ENCODE measurements at places on chromosomes 6 and 20.

DNA sequence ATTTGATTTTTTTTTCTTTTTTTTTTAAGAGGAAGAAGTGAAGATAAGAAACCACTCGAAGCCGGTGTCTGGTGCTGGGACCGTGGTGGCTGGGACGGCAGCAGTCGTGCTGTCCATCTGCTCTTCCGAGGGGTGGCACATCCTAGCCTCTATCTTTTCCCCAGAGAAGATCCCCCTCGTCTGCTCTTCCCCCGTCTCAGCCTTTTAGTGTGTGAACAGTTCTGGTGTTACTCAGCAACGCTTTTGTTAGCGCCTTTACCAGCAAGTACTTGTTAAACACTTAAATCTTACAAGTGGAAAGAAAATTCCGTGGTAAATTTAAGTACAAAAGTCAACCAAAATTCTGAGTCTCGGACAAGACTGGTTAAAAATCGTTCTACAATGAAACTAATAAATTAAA is 90.1 kb downstream of the RSPH3 start:
- no peak for DNase-seq

DNA sequence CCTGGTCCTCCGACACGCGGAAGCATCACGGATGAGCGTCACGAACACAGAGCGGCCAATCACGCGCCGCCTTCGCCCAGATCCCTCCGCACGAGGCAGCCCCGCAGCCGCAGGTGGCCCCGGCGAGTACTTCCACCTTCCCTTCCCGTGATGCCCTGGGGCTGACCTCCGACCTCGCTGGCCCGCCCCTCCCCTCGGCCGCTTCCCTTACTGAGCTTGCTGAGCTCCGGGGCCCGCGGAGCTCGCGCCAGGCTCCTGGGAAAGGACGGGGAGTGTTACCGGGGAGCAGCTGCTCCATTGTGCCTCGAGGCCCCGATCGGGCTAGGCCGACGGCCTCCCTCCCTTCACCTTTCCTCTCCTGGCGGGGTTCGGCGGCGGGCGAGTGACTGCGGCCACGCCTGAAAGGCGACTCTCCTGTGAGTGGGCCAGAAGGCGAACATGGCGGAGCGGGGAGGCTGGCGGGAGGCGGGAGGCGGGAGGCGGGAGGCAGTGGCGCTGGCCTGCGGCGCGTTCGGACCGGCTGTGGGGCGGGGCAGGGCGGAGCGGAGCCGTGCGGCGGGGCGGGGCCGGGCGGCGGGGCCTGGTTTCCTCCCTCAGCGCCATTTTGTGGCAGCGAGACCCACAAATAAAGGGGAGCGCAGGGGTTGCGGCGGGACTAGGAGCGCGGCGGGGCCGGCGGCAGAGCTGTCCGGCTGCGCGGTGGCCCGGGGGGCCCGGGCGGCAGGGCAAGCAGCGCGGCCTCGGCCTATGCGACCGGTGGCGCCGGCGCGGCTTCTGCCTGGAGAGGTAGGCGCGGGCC is at the start of gene WTAP:
TSS of gene WTAP (plus strand) at position 589 of the 799 bp plus-strand sequence. CDS start 8,760 bp downstream, outside the sequence.
- peak; percentile 94 for DNase-seq

DNA sequence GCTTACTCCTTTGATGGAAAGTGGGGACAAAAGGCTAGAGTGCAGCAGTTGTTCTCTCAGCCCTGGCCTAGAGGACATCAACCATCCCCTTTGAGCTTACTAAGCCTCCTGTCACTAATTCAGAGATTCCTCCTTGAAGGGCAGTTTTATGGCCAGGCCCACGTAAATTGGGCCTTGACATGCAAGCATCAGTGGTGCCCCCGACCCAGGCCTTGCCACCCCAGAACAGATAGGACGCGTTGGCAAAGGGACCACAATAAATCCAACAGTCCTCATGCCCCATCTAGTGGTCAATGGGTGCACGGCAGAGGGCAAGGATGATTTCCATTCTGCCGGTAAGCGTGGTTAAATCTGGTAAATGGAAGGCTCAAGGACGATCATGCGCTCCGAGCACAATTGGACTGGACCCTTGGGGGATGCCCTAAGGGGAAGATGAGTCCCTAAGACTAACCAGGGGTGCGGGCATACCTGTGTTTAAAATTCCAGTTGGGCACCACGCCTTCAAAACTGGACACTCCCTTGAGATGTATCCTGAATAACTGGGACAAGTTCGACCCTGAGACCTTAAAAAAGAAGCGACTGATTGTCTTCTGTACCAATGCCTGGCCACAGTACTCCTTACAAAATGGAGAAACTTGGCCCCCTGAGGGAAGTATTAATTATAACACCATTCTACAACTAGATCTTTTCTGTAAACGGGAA is 32.6 kb downstream of the CEP85L start:
- peak; percentile 21 for DNase-seq

GRCh38 chr6:105836379-105836778 is 249.8 kb upstream of the PRDM1 start:
- DNase-seq, result no peak

- no peak for DNase-seq
Observed at GRCh38 chr20:5688431-5688972, 61.7 kb upstream of the SHLD1 start.

DNA sequence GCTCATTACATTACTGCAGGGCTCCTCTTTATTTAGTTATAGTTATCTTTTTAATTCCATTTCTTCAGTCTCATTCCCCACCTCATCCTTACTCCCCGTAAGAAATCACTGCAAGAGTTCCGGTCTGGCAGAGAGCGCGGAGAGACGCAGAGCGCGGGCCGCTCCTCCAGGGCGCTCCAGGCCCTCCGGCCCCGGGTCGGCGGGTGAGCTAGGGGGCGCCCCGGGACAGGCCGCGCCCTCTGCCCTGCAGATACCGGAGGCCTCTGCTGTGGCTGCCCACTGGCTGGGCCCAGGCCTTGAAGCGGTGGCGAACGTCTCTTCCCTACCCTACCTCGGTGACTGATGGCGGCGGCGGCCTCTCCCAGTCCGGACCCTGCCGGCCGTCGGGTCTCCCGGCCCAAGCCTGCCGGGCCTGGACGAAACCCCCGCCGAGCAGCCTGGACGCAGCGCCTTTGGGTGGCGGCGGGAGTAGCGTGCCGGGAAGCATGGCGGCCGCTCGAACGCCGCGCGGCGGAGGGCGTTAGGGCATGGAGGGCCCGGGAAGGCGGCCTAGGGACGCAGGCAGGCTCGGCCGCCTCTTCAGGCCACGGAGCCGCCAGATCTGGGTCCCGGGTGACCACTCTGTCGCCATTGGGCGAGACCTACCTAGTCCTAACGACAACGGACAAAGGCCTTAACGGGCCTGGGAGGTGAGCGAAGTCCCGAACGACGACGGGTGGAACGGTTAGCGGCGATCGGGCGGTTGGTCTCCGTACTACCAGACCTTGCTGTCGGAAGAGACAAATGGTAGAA is 16.4 kb upstream of the HMGN4 start:
- peak; percentile 73 for DNase-seq

GRCh38 chr20:51573576-51574243 is 31.2 kb upstream of the NFATC2 start:
- DNase-seq, result no peak

GRCh38 chr20:14984768-14985622 is 647.6 kb upstream of the FLRT3 start:
- DNase-seq, result no peak

- DNase-seq, result no peak
Observed at GRCh38 chr20:61706259-61706961, 359.3 kb downstream of the TAF4 start.

GRCh38 chr20:62696989-62697388 is 11.6 kb upstream of the NTSR1 start:
- DNase-seq, result no peak

DNA sequence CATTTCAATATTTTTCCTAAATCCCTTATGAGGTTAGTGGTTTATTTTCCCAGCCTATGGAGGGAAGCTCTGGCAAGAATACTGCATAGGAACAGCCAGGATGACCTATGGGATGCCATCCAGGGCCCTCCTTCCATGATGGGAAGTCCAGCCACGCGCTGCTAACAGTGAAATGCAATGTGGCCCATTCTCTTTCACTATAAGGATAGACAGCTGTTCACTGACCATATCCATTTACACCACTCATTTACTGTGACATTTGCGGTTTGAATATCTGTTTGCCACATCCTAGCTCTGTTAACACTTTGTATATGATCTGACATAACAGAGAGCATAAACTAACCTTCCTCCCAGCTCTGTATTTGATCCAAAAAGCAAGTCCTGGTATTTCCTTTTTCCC is 471.7 kb downstream of the CBLN4 start:
- no peak for DNase-seq
